ENCODE measurements at places on chromosomes 5 and 9.

- no peak for DNase-seq
Measured at GRCh38 chr9:135219676-135220600, 132.5 kb downstream of the OLFM1 start.

- DNase-seq, result no peak
Measured at GRCh38 chr5:122144236-122144635, 14.9 kb downstream of the ZNF474 start.

GRCh38 chr9:129669141-129669718, 3.8 kb downstream of the PRRX2 start:
- DNase-seq, result no peak

- no peak for DNase-seq
Measured at GRCh38 chr5:92990771-92991170, 590.2 kb downstream of the NR2F1-AS1 start.

- DNase-seq, result no peak
Measured at GRCh38 chr5:14723701-14724132, 59.2 kb downstream of the OTULIN start.

- no peak for DNase-seq
Measured at GRCh38 chr5:32508806-32509805, 64.6 kb upstream of the ZFR start.

DNA sequence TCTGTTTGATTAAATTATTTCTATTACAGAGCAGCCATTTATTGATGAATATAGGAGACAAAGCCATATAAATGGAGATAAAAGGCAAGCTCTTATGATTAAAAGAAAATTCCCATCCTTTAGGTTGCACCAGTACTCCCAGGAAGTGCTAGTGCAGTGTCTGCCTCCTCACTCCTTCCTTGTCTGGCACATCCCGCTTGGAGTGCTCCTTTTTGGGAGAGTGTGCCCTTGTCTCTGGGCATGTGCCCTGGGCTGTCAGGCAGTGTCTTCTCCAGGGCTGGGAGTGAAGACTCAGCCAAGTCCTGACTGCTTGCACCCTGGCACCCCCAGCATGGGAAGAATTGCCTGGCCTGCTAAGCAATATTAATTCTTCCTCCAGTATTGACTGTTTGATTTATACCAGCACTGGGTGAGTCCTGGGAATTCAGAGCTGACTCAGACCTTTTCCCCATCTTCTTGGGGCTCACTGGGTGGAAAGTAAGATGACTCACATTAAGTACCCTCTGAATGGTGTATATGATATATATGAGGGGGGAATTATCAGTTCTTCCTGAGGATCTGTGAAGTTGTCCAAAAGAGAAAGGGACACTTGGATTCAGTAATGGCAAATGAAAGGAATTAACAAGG, 62.1 kb downstream of the ZSWIM6 start:
- DNase-seq, result no peak

DNA sequence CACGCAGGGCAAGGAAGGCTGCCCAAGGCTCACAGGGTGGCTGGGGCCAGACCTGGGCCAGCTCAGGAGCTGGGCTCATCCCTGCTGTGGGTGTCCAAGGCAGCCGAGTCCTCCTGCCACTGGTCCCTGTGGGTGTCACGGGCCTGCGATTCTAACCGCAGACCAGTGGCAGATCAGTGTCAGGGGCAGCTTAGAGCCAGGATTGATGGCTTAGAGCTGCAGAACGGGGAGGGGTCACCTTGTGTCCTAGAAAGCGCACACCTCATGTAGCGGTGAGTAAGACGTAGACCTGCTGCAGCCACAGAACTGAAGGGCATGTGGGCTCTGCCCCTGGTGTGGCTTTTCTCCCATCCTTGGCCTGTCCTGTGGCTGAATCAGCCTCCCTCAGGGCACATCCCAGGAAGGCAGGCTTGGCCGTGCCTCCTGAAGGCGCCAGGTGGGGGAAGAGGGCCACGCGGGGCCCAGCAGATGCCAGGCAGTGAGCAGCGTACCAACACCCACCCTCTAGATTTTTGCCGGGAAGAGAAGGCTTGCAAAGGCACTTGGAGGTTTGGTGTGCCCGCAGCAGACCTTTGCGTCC, 78.3 kb upstream of the FCN2 start:
- DNase-seq, result no peak

DNA sequence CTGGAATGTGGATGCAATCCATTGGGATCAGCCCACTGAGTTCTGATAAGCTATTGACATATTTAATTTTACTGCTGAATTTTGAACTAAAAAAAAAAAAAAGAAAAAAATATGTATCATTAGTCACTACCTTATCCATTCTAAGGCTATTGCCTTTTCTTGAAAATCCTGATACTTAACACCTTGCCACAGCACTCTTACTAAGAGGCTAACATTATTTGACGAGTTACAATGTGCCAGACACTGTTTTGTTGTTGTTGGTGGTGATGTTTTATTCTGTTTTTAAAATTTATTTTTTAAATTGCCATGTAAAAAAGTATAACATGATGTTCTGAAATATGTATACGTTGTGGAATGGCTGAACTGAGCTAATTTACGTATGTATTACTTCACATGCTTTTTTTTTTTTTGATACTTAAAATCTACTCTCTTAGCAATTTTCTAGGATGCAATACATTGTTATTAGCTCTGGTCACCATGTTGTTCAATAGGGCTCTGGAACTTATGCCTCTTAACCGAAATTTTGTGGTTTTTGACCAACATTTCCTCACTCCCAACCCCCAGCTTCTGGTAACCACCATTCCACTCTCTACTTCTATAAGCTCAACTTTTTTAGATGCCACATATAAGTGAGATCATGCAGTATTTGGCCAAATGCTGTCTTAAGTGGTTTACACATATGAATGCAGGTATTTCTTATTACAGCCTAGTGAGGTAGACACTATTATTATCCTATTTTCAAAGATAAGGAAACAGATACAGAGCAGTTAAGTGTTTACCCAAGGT, 134.8 kb upstream of the PCA3 start:
- no peak for DNase-seq

GRCh38 chr9:97487107-97487506, 14.4 kb upstream of the TMOD1 start:
- DNase-seq, result no peak

DNA sequence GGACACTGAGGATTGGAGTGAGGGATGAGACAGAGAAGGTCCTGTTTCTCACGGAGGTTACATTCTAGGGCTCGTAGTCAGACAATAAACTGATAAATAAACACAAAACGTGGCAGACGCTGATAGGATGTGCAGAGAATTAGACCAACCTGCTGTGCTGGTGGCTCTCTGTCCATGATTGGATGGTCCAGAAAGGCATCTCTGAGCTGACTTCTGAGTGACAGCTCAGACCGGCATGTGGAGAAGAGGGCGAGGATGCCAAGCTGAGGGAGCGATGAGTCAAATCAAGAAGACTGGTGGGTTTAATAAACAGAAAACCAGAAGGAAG, 132.3 kb upstream of the TAF11L2 start:
- DNase-seq, result no peak

- DNase-seq, result no peak
Measured at GRCh38 chr9:135693265-135693664, 6.0 kb downstream of the SOHLH1 start.

DNA sequence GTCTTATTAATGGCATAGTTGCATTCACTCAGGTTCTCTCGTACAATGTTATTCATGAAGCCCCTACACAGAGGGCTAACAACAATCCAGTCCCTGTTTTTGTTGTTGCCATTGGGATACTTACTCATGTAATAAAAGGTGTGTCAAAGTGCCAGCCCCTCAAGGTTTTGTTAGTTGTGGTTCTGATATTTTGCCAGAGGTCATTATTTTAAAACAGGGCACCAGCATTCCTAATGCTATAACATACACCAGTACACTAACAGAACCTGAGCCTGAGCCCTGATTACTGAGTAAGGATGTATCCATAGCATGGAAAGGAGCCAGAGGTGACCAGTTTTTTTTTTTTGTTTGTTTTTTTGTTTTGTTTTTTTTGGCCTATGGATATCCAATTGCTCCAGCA, 50.2 kb downstream of the SMC2 start:
- no peak for DNase-seq
